ENCODE measurements at places on chromosomes 2 and 18.

- no peak for DNase-seq
These were observed 88.6 kb upstream of the EML6 start for GRCh38 chr2:54634564-54635511.

DNA sequence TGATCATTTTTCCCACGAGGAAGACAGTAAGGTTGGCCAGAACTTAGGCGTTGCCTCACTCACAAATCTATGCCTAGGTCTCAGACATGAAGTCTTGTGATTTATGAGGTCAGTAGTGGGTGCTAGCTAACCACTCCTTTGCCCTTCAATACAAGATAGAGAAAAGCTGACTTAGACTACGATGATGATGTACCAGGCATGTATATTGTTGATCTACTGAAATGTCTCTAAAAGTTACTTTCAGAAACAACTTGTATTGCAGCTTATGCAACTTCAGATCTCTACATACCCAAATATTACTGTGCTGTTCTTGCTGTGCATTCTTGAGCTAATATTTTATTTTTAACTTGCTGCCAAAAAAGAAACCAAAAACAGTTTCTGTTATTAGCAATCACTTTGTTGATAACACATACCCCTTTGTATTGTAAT is 30.6 kb downstream of the MAPRE2 start:
- DNase-seq = no peak

- no peak for DNase-seq
These were observed 115.4 kb upstream of the HS6ST1 start for GRCh38 chr2:128433911-128434550.

GRCh38 chr2:181672255-181673008 is 7.9 kb downstream of the NEUROD1 start:
- DNase-seq = no peak

- DNase-seq = no peak
These were observed 37.5 kb upstream of the PPM1B start for GRCh38 chr2:44131177-44131576.

DNA sequence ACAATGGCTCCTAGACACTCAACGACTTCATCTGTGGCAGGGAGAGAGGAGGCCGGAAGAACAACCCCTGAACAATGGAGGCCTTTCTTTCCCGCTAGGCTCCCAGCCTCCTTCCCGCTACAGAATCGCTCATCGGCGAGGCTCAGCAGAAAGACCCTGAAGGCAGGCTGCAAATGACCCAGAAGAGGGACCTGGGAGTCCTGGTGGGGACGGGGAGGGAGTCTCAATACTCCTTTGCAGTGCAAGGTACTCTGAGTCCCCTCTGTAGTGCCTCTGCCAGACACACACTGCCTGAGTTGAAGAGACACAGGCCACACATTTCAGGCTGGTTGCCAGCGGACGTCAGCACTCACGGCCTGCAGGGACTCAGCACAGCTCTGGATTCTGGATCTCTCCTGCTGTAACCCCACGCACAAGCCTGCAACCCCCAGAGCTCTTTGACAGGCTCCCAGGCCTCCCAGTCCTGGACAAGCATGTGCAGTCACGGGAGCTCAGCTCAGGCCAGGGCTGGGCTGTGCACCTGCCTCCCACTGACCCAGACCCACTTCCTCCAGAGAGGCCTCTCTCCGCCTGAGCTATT is 6.1 kb downstream of the GPR17 start:
- DNase-seq = no peak

DNA sequence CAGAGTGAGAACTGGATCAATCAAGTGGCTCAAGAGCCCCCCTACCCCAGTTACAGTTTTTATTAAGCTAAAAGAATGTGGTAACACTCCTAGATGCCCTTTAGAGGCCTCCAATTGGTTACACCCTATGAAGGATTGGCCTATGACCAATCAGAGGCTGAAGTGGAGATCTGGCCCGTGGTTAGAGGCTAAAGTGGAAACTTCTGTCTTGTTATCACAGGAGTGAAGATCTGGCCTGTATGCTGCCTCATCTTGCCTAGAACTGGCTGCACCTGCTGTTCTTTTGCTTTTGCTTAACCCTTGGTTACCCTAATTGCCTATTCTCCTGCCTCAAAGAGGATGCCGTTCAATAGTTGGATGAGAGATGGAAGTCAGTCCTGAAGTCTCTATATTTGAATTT is 100.1 kb upstream of the MAP2 start:
- DNase-seq = no peak

GRCh38 chr2:190469771-190470170 is 61.6 kb downstream of the MFSD6 start:
- DNase-seq = peak; percentile 93

DNA sequence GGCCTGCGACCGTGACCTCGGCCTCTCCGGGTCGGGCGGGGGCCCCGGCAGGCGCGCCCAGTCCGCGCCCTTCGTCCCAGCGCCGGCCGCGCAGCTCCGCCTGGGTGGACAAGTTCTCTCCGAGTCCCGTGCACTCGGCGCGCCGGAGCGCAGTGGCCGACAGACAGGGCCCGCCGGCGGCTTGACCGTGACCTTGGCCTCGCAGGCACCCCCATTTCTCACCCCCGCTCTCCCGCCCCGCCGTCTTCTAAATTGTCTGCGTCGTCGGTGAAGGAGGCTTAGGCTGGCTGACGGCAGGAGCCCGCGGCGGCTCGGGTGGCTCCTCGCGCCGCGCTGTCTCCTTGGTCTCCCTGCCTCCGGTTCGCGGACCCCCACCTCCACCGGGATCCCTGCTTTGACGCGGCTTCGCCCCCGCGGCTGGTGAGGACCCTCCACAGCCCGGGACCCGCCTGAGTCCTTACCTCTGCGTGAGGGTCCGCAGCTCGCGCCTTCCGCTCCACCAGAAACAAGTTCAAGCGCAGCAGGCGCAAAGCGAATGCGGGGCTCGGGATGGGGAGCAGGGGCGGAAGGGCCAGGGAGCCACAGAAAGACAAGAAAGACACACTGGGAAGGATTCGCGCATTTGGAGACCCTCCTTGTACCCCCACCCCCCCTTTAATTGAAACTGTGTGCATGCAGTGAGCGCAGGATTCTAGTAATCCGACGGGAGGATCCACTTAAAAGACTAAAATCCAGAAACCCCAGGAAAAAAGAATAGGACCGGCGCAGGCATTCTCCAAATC is 4.0 kb downstream of the PTGR3 start:
- DNase-seq = no peak

DNA sequence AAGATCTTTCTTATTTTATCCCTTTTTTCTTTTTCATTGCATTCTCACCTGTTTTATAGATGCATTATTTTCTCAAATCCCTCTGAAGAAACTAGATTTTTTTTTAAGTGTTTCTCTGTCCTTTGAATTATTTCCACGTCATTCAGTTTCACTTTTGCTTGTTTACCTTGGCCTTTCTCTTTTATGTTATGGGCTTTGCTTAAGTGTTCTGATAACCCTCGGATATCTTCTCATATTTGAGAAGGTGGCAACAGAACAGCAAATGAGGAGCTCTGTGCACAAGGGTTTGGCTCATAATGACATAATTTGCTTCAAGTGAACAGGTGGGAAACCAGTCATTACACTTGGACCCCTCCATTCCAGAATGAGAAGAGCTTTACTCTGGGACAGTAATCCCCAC is 111.9 kb downstream of the C1D start:
- peak; percentile 74 for DNase-seq

DNA sequence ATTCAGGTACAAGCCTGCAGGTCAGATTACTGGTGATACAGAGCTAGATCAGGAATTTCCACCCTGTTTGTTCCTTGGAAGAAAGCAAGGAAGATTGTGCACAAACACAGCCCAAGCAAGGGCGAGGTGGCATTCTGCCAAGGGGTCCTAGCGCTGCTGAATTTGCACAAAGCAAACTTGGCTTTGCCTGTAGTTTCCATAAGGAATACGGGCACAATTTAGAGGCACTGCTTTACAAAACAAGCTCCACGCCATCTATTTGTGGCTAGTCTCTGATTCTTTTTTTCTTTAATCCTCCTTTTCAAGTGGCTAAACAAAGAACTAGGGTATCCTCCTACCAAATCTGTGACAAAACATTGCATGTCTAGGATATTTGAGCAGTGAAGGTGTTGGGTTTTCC is 195.5 kb upstream of the ACVR2A start:
- no peak for DNase-seq

GRCh38 chr2:138867341-138867740 is 87.2 kb upstream of the NXPH2 start:
- DNase-seq = no peak

DNA sequence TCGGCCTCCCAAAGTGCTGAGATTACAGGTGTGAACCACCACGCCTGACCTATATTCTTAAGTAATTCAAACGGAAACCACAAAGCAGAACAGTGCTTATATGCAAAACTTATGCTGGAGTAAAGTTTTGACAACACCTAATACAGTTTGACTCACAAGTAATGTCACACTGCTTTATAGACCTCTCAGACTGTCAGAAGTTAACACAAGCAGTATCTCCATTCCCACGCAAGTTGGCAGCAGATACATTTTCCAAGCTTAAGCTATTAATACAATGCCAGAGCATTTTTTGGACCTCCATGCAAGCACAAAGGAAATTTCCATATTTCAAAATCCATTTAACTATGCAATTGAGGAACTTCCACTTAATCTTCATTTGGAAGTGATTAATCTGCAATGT is 21.0 kb upstream of the SANBR start:
- DNase-seq = no peak

DNA sequence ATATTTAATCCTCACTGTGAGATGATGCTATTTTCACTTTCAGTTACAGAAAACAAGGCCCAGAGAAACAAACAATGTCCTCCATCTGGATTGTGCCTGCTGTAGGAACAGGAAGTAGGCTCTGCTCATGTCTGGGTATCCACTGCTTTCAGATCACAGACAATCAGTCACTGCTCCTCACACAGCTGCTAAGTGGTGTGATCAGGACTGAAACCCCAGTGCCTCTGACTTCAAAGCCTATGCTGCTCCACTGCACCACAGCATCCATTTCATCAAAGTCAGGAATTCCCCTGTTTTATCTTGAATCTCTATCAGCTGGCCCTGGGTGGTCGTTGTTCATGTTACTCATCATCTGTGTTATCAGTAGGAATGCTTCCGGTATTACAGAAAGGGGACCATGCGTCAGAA is 303.8 kb upstream of the TRIB2 start:
- no peak for DNase-seq

DNA sequence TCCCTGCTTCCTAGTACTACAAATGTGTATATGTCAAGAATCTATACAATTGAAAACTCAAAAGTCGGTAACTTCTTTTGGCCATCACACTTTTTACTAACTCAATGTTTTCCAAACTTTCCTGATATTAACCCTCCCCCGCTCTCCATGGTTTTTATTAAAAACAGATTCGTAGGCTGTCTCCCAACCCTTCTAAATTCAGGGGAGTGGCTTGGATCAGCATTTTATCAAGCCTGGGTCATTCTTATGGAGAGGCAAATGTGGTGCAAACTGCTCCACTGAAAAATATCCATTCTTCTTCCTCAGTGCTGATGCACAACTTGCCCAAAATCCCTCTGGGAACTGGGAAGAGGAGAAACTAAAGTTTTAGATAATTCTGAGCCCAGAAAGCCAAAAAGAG is 134.2 kb downstream of the RIF1 start:
- no peak for DNase-seq

GRCh38 chr2:201465524-201465971 is 14.0 kb downstream of the STRADB start:
- DNase-seq = no peak

GRCh38 chr2:70658476-70658875 is 104.8 kb upstream of the TGFA start:
- no peak for DNase-seq

DNA sequence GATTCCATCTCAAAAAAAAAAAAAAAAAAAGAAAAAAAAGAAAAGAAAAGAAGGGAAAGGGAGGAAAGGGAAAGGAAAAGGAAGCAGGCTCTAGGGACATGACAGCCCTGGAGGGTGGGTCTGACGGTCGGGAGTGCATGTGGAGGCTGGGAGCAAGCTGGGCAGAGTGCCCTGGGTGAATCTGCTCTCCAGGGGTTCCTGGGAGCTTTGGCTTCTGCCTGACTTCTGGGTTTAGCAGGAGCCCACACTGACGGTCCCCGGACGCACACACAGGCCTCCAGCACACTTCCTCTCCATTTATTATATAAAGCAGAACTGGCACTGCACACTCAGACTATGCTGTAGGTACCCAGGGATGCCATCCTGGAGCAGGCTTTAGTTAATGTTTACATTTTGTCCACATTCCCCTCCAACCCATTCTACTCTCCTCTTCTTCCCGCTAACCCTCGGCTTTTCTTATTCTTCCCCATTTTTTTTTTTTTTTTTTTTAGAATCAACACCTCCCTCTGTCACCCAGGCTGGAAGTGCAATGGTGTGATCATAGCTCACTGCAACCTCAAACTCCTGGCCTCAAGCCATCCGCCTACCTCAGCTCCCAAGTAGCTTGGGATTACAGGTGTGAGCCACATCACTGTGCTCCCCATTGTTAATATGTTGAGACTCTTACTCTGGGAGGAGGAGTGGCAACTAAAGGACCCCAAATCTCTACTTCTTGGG is 151.1 kb upstream of the SLC1A4 start:
- no peak for DNase-seq

DNA sequence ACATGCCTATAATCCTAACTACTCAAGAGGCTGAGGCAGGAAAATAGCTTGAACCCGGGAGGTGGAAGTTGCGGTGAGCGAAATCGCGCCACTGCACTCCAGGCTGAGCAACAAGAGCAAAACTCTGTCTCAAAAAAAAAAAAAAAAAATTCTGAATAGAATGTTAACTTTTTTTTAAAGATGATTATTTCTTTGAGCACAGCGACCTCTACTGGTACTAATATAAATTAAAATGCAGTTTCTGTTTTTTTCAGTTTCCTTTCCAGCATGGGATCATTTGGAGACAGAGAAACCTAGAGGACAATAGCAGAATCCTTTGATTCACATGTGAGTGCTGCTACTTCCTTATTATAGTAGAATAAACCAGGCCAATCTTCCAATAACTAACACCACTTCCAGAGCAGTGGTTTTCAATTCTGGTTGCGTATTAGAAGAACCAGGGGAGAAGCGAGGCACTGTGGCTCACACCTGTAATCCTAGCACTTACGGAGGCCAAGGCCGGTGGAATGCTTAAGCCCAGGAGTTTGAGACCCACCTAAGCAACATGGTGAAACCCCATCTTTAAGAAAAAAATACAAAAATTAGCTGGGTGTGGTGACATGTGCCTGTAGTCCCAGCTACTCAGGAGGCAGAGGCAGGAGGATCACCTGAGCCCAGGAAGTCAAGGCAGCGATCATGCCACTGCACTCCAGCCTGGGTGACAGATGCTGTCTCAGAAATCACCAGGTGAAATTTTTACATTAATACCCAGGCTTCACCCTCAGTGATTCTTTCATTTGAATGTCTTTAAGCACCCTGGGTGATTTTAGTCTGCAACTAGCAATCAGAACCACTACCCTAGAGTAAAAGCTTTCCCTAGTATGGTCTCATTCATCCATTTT is 10.1 kb downstream of the SRSF7 start:
- no peak for DNase-seq
